Hematopoietic multipotent progenitor cell (in vitro differentiated cells): ENCODE measurements at places on chromosomes 6 and 20. TPM values are rescaled to one million over a fixed set of nuclear protein-coding genes. Genes with fewer than 3 reads are reported as not detected.

The ARMH2 gene
- 0.54 TPM for total RNA-seq

The MOXD1 gene
- under 0.01 TPM for total RNA-seq

The CTCFL gene
- total RNA-seq, result not detected

The PSORS1C1 gene
- 0.27 TPM for total RNA-seq

The CLVS2 gene
- under 0.01 TPM for total RNA-seq

The WFDC12 gene
- total RNA-seq, result not detected

The DOK5 gene
- total RNA-seq, result 0.54 TPM

The TPX2 gene
- total RNA-seq, result 5.1 TPM

The SPATA25 gene
- 5.9 TPM for total RNA-seq

The ASIP gene
- total RNA-seq, result not detected

The EYA4 gene
- under 0.01 TPM for total RNA-seq

The HTR1E gene
- not detected for total RNA-seq
